Gastrocnemius medialis (tissue), 4 donors: ENCODE measurements at places on chromosomes 5 and 9. TPM values are rescaled to one million over a fixed set of nuclear protein-coding genes. Genes with fewer than 3 reads are reported as not detected.

Gene GZMA
- total RNA-seq = not detected

- DNase-seq = no peak
Observed at GRCh38 chr5:133391354-133392136, 220.8 kb downstream of the FSTL4 start.

- DNase-seq = no peak
Observed at GRCh38 chr5:101278011-101278687, 375.1 kb upstream of the ST8SIA4 start.

DNA sequence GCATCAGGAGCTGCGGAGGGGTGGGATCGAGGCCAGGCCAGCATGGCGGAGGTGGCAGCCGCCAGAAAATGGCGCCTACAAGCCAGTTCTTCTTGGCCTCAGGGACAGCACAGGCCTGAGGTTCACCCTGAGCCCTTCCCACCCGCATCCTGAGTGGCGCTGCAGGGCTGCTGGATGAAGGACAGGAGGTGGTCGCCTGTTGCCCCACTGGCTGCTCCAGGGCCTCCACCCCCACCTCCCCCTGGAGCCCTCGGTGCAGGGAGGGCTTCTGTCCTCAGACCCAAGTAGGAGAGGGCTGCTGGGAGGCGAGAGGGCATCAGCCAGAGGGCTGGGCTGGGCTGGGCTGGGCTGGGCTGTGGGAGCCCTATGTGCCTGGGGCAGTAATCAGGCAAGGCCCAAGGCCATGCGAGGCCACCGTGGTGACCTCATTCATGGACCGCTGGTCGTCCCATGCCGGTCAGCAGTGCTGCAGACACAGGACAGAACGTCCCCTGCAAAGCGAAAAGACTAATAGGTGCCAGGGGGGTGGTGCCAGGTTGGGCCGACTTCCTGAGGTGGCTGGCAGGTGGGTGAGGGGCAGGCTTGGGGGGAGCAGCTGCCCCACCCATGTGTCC, 13.8 kb downstream of the GPSM1 start:
- DNase-seq = no peak

Gene ADRB2
- total RNA-seq = 17.3 TPM

Gene LHX6
- 4.5 TPM for total RNA-seq

GRCh38 chr5:172858511-172858989, 24.5 kb downstream of the ERGIC1 start:
- no peak for DNase-seq

- DNase-seq = no peak
Observed at GRCh38 chr5:4995014-4995413, 145.1 kb upstream of the ADAMTS16 start.
